NCI-H1930 (cell line): ENCODE measurements at places on chromosomes 3 and 15.

GRCh38 chr3:15348246-15348645 is 15.9 kb upstream of the SH3BP5 start:
- DNase-seq, result no peak

DNA sequence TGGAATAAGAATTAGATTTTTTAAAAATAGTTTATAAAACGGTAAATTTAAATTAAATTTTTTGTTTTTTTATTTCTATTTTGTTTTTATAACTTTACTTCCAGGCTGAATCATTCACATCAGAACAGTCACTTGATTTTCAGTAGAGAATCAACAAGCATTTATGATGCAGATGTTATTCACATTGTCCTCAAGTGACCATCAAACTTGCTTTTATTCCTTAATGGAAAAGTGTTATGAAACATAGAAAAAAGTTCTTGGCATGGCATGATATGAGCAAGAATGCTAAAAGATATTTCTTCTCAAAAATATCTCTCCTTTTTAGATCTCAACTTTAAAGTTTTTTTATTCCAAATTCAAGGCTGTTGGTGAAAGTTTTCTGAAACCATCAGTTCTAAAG is 70.9 kb upstream of the TGFBR2 start:
- no peak for DNase-seq

DNA sequence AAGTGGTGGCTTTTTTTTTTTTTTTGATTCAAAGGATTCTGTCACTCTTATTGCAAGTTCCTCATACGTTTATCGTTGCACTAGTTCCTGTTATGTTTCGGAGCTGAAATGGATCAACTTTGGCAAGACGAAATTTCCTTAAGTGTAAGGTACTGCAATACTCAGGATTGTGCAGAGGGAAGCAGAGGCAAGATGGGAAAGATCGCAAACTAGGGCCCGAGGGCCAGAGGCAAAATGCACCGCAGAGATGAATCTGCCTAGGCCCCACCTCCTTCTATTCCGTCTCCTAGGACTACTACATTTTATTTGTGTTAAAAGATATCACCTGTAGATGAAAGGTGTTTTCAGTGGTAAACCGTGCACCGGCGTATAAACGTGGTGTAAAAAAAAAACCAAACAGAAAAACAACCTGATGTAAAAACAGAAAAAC is 331 bp downstream of the RNU6-1 start:
- no peak for DNase-seq

DNA sequence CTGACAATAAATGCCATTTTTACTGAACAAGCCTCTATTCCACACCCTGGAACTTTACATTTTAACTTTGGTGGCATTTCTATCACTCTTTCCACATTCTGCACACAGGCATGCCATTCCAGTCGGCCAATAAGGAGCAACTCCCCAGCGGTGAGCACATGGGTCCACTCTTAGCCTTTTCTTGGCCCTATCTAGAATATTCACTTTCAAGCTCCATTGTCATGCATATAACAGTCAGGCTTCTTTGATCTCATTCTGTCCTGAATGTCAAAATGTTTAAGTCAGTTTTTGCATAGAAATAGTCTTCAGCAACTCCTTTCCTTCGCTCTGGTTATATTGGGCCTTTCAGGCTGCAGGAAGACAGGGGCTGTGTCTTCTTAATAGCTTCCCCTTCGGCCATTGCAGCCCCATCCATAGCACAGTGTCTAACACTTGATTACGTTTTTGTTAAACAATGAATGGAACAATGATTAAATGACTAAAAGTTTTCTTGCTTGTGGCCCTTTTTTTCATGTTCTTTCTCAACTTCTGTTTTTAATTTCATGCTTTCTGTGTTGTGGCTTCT is 427.3 kb downstream of the MFSD1 start:
- DNase-seq, result no peak

GRCh38 chr15:78389322-78389721 is 48.7 kb upstream of the IREB2 start:
- DNase-seq, result no peak

GRCh38 chr3:197155046-197155445 is 125.4 kb upstream of the MELTF start:
- no peak for DNase-seq

DNA sequence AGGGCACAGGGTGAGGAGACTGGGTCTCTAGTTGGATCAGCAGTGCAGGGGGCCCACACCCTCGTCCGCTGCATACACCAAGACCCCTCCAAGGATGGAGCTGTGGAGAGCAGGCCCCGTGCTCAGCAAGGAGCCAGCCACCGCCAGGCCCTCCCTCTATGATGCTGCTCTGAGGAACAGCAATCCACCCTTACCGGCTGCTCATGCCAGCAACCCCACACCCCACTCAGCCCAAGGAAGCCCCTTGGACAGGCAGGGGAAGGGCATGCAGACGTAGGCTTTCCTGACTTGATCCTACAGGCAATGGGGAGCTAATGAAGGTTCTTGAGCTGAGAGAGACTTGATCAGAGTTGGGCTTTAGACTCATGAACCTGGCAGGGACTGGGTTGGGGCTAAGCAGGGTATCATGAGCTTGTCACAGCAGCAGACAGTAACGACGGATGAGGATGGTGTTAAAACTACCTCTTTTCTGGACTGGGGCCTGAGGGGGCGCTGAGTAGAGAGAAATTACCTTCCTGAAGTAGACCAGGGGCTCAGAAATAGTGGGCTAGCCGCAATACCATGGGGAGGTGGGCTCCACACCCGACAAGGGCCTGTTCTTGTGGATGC is 50.5 kb upstream of the FGD5 start:
- no peak for DNase-seq

- no peak for DNase-seq
Observed at GRCh38 chr3:64103131-64103530, 79.8 kb upstream of the PSMD6 start.

- peak; percentile 59 for DNase-seq
Observed at GRCh38 chr3:50324351-50325112, 2.0 kb upstream of the HYAL2 start.

- no peak for DNase-seq
Observed at GRCh38 chr3:177418787-177419186, 221.5 kb upstream of the TBL1XR1 start.

- DNase-seq, result no peak
Observed at GRCh38 chr3:121834157-121834670, 646 bp downstream of the IQCB1 start.

- no peak for DNase-seq
Observed at GRCh38 chr3:190970560-190970959, 108.1 kb upstream of the GMNC start.

GRCh38 chr3:143184099-143184498 is 64.5 kb downstream of the CHST2 start:
- no peak for DNase-seq

DNA sequence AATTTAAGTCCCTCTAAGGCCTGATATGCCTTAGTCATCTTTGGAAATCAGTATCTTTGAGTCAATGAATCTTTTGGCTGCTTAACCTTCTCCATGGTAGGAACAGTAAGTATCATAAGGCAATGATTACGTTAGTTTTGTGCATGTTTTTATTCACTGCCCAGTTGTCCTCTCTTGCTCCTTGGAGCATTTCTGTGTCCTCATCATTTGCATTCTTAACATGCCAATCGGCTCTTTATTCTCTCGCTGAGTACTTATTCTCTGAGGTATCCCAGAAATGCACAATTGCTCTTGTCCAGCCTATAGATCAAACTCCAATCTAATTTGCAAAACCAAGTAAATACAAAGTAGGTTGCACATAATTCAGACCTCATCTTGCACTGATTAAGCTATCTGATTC is 405.0 kb upstream of the IL12A start:
- DNase-seq, result no peak

DNA sequence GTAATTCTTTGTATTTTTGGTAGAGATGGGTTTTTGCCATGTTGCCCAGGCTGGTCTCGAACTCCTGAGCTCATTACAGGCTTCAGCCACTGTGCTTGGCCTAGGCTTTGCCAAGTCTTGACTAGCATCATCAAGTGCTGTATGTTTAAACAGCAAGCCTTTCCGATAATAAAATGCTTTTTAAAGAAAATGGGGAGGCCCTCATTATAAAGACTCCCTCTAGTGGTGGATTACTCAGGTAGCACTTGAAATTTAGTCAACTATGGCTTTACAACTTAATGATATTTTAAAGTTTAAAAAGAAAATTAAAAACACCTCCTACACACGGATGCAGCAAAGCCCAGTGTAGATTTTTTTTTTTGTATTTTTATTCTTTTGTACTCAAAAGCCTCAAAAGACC is 213.6 kb downstream of the GAP43 start:
- no peak for DNase-seq

DNA sequence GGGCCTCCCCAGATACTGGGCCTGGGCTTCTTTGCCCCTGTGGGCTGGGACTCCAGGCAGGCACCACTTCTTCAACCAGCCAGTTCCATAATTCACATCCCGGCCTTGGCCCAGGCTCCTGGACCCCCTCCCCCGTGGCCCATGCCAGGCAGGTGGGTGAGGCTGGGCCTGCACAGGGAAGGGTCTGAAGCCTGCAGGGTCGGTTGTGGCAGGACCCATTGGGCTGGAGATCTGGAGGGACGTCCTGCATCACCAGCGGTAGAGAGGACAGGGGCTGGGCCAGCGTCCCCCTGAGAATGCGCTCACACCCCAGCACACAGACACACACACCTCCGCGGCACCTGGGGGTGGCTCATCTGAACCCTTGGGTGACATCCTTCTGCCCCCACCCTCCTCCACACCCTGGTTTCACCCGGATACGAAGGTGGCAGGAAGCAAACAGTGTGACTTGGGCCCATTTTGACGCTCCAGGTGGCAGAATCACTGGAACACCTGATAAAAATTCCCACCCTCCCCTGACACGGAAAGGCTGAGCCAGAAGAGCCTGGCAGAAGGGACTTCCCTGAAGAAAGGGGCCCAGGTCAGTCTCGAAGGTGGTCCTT is 15.4 kb downstream of the ZDHHC19 start:
- DNase-seq, result no peak

DNA sequence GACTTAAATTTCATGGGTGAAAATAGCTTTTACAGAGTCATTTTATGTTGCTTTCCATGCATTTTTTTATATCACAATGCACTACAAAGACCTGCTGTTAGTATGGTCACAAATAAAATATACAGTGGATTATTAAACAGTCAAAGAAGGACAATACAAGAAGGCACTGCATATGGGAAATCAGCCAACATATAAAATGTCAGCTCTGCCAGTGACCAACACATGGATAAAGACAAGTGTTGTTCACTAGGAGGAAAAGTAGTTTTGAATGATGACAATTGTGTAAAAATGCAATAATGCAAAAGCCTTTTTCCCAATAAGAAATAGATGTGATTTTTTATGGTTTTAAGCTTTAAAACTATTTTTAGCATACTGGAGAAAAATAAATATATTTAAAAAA is 425.3 kb upstream of the CBLB start:
- DNase-seq, result no peak

- DNase-seq, result no peak
Observed at GRCh38 chr15:45634432-45635190, at the start of gene SQOR. TSS of gene SQOR (plus strand) at chr15:45635029. CDS start at chr15:45658924, 23,895 bp downstream.

GRCh38 chr3:182182531-182182968 is 470.8 kb downstream of the SOX2 start:
- no peak for DNase-seq

- no peak for DNase-seq
Observed at GRCh38 chr3:157297328-157297915, 137.5 kb upstream of the CCNL1 start.

- no peak for DNase-seq
Observed at GRCh38 chr15:25860885-25861866, 2.0 kb downstream of the ATP10A start.

DNA sequence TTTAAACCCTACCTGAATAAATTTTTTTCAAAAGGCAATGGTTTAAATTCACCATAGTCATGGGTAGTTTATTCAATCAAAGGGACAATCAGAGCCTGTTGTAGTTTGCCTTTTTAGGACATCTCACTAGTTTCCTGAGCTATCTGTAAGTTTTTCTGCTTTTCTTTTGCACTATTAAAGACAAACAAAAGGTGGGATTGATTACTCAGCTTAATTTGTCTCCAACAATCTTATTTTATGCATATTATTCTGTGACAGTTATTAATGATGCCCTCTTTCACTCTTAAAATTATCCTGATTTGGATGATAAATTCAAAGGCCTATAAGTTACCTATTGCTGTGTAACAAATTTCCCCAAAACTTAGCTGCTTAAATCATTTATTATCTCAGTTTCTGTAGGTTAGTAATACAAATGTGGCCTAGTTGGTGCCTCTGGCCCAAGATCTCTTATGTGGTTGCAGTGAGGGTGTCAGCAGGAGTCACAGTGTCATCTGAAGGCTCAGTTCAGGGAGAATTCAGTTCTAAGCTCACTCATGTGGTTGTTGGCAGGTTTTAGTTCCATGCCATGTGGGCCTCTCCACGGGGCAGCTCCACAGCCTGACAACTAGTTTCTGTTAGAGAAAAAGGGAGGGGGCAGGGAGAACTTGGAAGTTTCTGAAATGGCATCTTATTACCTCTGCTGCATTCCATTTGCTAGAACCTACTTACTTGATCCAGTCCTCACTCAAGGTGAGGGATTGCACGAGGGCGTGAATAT is 16.0 kb downstream of the ARMC8 start:
- no peak for DNase-seq

DNA sequence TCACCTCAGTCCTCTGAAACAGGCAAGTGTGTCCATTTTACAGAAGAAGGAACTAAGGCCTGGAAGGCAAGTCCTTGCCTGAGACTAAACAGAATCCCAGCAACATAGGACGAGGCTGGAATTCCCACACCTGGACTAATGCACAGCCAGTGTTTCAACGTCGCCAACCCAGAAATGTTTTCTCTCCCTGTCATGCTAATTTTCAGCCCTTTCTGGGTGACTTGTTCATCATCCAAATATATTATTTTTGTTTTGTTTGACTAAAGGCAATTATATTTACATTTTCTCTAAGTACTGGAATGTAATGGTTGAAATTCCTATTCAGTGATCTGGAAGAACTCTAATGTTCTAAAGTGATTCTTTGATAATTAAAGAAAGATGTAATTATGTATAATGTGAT is 51.8 kb downstream of the BTD start:
- no peak for DNase-seq

DNA sequence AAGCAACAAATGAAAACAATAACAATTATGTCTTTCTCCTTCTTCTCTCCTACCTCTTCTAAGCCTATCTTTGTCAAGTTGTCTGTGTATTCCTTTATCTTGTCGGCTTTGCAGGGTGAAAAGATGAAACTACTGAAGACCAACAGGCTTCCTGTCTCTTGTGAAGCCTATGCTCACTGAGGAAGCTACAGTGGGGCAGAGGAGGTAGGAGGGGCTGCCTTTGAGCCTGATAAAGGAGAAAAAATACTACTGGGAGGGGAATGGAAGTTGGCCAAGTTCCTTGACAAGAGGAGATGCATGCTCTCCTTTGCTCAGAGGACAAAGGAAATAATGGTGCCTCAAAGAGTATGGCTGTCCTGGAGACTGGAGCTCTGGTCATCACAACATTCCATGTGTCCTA is 92.0 kb downstream of the IGSF11 start:
- DNase-seq, result no peak

DNA sequence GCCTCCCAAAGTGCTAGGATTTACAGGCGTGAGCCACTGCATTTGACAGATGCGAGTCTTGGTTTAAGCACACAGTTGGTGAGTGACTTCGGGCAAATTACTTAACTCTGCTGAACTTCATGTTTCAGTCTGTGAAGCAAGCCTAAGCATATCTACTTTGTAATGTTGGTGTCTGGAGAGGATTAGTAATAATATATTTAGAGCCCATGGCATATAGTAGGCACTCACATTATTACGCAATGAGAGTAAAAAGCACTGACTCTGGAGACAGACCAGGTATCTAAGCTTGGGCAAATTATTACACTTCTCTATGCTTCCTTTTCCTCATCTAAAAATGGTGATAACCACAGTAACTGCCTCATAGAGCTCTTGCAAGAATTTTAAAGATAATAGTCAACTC is 208.7 kb upstream of the P2RY1 start:
- no peak for DNase-seq

GRCh38 chr3:25540273-25540672 is 112.2 kb downstream of the RARB start:
- DNase-seq, result no peak
